KG1 (cell line): ENCODE measurements at places on chromosomes 4 and X.
A peak's percentile ranks its signal among the peaks of the same experiment; 100 is the strongest.

GRCh38 chr4:29717287-29718057 lies 1002.7 kb upstream of the PCDH7 start:
- no peak for DNase-seq

- DNase-seq, result no peak
Observed at GRCh38 chr4:108867476-108867875, 104.6 kb upstream of the ETNPPL start.

DNA sequence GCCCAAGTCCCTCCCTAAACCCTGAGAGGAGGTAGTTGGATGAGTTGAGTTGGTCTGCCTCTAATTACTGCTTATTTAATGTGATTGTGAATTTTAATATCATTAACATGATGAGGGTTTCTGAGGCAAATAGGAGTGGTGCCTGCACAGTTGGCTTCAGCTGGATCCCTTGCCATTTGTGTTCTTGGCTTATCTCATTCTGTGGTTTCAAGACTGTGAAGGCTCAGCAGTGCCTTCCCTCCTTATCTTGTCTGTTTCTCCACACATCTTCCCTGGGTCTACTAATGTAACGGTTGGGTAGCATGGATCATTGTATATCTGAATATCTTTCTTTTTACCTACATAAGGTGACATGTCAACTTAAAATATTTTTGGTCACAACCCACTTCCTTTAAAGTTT lies 1.6 kb upstream of the SLC10A4 start:
- DNase-seq, result no peak

DNA sequence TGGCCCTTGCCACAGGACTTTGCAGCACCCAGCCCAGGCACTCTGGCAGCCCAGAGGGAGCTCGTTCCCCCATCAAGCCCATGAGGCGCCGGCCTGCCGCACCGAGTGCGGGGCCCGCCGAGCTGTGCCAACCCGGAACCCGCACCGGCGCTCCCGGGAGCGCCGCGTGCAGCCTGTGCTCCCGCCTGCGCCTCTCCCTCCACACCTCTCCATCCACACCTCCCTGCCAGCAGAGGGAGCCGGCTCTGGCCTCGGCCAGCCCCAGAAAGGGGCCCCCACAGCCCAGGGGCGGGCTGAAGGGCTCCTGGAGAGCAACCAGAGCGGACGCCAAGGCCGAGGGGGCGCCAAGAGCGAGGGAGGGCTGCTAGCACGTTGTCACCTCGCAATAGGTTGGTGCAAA lies 268.8 kb downstream of the MID1IP1 start:
- no peak for DNase-seq

- peak; percentile 22 for DNase-seq
Observed at GRCh38 chr4:64158648-64159326, 250.5 kb downstream of the TECRL start.

- DNase-seq, result no peak
Observed at GRCh38 chr4:43369036-43369594, 476.6 kb downstream of the GRXCR1 start.

DNA sequence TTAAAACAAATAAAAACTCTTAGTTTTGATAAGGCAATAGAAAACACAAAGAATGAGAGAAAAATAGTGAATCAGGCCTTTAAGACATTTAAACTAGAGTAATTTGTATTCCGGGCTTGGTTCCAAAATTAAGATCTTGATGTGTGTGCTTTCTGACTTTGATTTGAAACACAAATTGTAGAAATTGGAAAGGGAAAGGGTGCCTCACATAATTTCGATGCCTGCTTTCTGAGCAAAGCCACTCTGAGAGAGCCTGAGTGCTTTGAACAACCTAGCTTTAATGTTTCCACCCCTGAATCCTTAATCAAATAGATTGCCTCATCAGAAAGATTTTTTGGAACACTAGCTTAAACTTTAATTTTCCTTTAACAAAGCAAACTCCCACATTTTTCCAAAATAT lies 666.8 kb downstream of the PCDH18 start:
- no peak for DNase-seq

DNA sequence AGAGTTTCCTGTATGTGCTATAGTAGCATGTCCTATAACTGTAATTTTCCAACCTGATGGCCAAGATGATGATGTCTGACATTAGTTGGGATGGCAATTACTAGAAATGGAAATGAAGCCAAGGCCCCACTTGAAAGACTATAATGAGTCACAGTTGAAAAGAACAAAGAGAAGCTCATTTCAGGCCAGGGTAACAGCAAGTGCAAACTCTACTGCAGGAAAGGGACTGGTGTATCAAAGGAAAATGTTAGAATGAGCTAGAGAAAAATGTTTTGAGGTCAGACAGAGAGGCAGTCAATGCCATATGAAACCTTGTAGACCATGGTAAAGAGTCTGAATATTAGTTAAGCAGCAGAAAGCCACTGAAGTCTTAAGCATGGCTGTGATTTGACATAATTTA lies 146.2 kb upstream of the SH3RF1 start:
- DNase-seq, result no peak

- no peak for DNase-seq
Observed at GRCh38 chr4:6369924-6370645, 100.4 kb downstream of the WFS1 start.

DNA sequence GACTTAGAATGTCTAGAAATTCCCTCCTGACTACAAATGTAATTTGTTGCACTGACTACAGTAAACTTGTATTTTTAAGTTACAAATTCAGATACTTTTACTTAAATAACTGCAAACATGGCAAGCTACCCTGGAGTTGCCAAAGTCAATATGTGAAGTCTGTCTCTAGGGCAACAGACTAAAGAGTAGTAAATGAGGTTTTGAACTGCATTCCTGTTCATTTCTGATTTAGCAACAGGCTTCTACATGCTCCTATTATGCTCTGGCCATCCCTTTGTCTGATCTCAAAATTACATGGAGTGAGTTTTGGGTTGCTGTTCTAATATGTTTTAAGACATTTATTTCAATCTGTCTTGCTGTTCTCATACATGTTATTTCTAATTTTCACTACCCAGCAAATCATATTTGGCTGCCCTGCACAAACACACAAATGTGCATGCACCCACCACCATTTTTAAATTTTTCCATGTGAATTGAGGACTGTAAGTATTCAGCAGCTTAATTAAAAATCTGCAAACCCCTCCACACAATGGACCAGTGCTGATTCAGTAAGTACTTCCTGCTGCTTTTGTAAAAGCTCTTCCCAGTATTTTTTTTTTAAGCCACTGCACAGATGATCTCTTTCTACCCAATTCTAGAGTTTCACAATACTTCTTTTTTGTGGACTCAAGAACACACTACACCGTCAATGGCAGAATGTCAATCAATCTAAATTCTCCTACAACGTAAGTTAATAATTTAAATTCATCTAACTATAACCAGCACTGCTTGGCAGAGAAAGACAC lies 26.7 kb downstream of the SH3RF1 start:
- no peak for DNase-seq

- no peak for DNase-seq
Observed at GRCh38 chr4:108352664-108353308, 184.1 kb upstream of the LEF1 start.

DNA sequence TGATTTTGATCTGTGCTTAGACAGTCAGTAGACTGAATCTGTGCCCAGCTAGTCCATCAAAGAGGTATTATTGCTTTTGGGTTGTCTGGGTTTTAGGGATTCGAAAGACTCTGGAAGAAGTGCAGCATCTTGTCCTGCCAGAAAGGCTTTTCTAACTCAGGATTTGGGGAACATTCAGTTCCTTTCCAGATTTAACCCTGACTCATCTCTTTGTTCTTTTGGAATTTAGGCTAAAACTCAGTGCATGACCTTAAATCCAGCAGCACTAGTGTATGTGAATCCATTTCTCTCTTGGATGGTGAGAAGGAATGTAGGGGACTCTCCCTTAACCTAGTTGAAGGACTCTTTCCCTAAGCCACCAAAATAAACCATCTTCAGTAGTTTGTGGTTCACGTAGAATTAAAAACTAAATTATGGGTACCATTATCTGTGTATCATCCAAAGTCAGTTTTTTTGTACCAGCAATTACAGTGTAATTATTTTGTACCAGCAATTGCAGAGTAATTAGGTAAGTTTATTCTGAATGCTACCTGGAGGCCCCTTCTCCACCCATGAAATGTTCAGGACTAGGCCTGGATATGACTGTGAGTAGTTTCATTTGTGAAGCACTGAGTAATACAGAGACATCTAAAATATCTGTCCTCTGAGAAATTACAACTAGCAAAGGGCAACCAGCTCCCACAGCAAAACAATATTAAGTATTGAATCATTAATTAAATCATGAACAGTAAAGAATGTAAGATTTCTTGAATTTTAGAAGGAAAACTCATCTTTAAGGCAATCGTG lies 384.0 kb downstream of the TMA16 start:
- DNase-seq, result no peak

DNA sequence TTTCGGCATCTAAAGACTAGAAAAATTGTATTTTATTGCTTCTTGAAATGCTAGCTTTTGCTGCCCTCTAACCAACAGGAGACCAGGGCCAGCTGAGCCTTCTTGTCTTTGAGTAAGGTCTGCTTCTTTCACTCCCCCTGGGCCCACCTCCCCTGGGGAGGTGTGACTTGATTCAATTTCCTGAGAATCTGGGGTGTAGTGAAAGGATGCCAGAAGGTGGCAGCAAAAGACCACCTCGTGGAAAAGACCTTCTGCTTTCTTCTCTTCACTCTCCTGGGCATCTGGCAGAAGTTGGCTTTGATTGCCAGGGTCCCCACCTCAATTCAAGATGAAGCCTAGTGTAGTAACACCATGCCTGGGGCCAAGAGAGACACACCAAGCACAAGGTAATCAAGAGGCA lies 96.5 kb upstream of the MAOA start:
- peak; percentile 7 for DNase-seq

GRCh38 chr4:156594624-156595023 lies 377.0 kb downstream of the PDGFC start:
- no peak for DNase-seq

DNA sequence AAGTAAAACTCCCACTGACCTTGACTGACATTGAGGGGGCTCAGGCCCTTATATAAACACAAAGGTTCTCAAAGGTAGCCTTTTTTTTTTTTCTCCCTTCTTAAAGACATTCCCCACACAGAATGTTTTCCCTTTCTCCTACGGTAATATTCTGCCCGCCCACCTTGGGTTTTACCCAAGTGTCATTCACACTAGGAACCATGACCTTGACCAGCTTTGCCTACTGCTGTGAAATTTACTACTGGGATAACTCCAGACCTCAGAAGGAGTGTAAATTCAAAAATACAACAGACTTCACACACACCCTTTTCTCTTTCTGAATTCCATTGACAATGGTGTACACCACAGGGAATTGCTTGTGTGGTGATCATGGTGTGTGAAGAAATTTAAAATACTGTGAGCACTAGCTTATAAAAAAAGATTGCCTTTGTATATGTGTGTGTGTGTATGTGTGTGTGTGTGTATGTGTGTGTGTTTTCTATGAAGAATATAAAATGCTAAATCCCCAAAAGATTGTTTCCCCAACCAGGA lies 589.5 kb upstream of the FTHL17 start:
- no peak for DNase-seq
